ENCODE measurements at places on chromosomes 12 and 14.

DNA sequence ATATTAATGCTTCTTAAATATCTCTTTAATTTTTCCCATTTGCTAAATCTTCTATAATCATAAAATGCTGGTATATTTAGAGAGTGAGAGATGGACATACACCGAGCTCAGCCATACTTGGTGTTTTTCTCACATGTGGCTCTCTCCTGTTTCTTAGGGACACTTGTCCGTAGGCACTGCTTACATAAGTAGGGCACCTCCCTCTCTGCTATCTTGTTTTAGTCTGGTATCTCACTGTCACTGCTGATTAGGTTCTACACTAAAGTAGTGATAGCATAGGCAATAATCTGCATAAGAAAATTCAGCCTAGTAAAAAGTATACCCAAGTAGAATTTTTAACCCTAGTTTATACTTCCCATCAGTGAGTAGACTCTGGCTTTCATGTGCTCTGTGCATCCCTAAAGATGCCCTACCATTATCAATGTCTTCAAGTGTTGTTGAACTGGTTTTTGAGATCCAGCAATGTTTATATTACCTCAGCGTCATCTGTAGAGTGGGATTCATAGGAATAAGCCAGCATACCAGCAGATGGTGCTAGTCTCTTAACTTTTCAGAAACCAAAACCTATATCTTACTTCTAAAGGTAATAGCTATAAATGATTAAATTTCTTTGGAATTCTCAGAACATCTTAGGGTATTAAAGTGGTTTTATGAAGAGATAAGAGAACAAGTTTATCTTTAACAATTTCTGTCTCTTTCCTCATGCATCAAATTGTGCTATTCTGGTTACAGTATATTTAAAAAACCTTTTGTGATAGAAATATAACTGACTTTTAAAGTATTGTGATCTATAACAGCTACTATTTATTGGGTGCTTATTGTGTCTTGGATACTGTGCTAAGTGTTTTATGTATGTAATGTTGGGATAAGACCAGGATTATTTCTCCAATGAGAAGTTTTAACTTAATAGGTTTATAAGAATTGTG, 32.9 kb downstream of the ARID2 start:
- DNase-seq, result no peak

DNA sequence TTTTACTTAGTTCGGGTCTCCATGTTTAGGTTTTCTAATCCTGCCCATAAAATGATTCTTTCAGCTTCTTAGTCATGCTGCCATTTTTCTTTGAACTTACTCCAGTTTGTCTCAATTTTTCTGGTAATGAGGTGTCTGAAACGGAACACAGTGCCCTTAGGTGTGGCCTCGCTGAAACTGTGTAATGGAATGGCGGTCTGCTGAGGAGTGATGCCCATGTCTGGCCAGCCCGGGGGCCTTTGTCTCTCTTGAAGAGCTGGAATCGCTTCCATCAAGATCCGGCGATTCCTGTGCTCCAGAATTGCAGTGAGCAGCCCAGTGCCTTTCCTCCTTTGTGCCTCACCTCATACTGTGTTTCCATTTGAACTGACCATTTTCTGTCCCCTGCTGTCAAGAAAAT, 112.5 kb downstream of the FBXL14 start:
- DNase-seq, result no peak

- no peak for DNase-seq
Measured at GRCh38 chr14:65791191-65791981, 378.9 kb downstream of the FUT8 start.

DNA sequence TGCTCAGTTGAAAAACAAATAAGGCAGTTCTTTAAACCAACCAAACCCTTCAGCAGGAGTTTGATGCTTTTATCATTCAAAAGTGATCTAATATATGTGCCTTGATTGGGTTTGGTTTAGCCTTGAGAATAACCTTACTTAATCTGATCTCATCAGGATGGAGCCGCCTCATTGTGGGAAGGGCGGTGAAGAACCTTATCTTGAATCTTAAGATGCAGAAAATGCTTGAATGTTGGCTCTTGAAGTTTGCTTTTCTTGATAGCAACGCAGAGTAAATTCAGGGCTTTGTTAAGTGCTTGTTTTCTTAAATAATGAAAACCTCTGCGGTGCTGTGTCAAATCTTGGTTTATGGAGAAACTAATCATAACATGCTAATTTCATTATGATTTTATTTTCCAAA, 138.2 kb downstream of the MON2 start:
- no peak for DNase-seq

- DNase-seq, result no peak
Measured at GRCh38 chr14:24851837-24852236, 198.1 kb downstream of the STXBP6 start.

DNA sequence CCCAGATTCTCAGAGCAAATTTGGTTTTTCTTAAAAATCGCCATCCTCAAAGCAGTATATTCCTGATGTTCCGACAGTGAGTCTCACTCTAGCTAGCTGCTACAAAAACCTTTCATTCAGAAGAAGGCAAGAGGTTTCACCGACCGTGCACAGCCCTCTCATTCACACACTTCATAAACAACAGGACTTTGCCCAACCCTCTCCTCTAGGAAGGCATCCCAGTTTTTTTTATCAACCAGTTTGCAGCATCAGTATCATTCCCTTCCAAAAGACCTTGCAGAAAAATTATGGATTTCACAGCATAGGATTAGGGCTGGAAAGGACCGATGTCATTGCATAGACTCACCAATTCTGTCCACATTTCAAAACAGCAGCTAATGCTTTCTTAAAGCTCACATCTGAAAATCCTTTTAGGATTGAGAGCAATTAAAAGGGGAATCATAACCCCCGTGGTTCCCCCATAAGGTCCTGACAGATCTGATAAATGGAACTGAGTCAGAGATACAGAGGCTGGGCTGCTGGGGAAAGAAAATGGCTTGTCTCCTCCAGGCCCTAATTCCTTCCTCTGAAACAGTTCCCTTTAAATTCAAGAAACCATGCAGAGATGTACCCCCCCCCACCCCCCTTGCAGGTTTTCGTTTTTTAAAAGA, 597 bp downstream of the SVOP start:
- no peak for DNase-seq

DNA sequence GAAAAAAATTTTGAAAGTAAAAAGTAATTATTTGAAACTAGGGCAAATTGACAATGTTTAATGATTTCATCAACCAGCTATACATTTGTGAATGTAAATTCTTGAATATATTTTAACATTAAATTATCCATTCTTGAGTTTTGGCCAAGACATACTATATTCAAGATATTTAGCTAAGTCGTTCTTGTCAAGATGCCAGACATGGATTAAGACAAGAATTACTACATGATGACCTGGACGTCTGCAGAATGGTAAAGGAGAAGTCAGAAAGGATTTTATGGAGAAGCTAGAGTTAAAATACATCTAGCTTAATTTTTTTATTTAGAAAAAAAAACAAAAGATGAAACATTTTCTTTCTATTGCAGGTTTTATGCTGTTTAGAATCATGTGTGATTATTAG, 255.8 kb downstream of the TMTC2 start:
- no peak for DNase-seq

GRCh38 chr12:4151362-4152121, 122.0 kb upstream of the CCND2 start:
- DNase-seq, result no peak

DNA sequence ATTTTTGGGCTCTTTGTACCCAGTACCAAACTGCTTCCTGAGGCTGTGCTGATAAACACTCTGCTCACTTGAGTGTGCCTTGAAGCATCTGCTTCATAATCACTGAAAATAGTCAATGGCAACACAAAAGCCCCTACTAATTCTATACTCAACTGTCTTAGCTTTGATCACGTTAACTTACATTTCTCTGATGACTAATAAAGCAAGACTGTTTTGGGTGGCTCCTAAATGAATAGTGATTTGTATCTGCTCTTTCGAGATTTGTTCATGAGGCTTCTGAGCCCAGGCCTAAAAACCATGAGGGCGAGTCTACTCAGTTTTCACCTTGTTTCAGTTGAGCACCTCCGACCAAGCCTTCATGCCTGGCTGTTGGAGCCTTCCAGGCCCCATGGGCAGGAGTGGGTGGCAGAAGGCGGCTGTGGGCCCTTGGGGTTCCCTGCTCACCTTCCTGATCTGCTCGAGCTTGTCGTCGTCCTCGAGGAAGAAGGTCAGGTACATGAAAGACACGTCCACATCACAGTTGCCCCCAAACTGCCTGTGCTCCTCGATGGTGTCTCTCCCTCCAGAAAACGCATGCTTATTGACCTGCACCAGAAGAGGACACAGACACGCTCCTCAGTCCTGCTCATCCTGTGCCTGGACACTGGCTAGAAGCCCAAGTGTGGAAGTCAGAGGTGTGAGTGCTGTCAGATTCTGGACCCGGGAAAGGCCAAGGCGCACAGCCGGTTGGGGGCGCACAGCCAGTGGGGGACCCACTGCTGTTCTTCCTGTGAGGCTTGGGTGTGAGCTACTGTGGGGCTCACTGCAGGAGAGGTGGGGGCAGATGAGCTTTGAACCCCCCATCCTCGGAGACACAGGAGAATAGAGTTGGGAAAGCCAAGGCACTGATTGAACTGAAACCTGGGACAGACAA, 13.7 kb downstream of the SLC25A47 start:
- no peak for DNase-seq

GRCh38 chr12:26987634-26988424, 26.4 kb downstream of the TM7SF3 start:
- DNase-seq, result no peak

GRCh38 chr12:46891306-46891705, 65.5 kb upstream of the SLC38A4 start:
- no peak for DNase-seq

DNA sequence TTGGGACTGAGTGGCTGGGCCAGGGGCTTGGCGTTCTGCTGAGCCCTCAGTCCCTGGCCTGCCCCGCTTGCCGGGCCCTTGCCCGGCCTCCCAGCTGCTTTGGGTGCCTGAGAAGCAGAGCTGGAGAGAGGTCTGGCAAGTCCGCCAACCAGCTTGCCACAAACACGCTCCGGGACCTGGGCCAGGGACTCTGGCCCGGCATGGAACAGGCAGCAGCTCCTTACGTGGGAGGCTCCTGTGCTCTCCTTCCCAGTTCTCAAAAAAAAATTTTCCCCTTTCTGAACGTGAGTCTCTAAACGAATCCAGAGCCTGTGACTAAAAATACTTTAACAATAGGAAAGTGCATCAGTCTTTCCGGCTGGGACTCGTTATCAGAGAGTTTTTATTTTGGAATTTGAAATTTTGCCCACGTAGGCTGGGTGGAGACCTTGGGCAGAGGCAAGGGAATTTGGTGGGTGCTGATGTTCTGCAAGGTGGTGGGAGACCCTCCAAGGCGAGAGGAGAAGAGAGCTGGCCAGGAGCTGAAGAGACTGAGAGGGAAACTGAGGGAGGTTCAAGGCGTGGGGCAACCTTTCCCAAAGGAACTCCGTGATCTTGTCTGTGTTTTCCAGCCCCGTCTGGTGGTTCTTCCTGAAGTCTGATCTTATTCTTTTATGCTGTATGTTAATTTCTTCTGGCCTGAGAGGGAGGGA, 6.8 kb upstream of the NR4A1 start:
- no peak for DNase-seq
